Stimulated activated CD8-positive, alpha-beta memory T cell treated with anti-CD3 and anti-CD28 coated beads, Interleukin-15, amount 100 ng/mL, for 24 hours (primary cell): ENCODE measurements at places on chromosomes 3 and 15.

GRCh38 chr3:170741756-170742529, 128.1 kb downstream of the RPL22L1 start:
- no peak for DNase-seq

DNA sequence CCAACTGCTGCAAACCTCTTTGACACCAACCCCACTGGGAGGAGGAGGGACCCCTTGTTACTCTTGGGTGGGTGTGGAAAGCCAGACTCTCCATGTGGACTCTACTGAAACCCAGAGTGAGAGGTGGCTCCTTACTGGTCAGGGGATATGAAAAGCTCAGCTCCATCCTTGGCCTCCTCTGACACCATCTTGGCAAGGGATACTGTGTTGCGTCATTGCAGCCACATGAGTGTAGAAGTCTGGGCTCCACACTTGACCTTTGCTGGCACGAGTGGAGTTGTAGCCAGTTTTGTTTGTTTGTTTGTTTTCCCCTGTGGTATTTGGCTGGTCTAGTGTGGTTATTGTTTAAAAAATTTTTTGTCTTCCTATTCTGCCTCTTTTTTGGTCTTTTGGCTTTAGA, 289.1 kb downstream of the GAP43 start:
- DNase-seq: no peak

DNA sequence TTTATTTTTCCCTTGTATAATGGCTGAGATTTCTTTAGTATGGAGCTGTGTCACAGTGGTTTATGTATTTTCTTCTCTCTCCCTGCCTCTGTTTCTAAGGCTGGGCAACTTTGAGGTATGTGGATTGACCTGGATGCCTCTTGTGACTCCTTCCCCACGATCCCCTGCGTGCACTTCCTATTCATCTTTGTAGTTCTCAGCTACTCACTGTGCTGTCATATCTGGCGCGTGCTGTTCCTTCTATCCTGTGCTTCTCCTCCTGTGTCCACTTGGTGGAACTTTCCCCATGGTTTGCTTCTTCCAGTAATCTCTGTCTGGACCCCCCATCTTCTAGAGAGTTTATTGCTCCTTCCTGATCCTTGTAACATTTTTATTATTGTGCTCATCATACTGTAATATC, 97.3 kb downstream of the AKAP13 start:
- no peak for DNase-seq

- DNase-seq: no peak
Measured at GRCh38 chr3:128767094-128767750, 41.2 kb downstream of the RAB7A start.

DNA sequence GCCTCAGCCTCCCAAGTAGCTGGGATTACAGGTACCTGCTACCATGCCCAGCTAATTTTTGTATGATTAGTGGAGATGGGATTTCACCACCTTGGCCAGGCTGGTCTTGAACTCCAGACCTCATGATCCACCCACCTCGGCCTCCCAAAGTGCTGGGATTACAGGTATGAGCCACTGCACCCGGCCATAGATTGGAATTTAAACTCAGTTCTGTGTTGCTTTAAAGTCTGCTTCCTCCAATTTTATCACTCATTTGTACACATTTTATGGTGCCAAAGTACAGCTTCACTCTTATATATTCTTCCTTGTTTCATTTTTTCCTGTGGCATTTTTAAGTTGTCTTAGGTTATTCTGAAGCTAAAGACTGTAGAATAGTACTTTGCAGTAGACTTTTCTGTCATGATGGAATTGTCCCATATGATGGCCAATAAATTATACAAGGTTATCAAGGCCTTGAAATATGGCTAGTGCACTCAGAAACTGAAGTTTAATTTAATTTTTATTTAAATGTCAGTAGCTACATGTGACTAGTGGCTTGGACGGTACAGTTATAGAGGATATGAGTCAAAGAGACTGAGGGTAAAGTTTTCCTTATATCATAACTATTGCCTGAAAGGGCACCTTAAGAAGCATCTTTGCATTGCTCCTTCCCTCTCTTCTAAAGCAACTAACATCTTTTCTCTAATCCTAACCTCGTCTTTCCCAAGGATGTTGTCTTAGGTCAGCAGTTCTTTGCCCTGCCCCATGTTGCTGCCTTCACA, 28.1 kb downstream of the ATP11B start:
- no peak for DNase-seq

GRCh38 chr3:99767291-99767690, 50.4 kb upstream of the CMSS1 start:
- no peak for DNase-seq

- DNase-seq: peak; percentile 91
Measured at GRCh38 chr3:49028673-49029562, at the start of gene IMPDH2. Gene IMPDH2, minus strand, starts transcription at chr3:49029398. Its CDS starts 48 bp downstream, at chr3:49029350.

DNA sequence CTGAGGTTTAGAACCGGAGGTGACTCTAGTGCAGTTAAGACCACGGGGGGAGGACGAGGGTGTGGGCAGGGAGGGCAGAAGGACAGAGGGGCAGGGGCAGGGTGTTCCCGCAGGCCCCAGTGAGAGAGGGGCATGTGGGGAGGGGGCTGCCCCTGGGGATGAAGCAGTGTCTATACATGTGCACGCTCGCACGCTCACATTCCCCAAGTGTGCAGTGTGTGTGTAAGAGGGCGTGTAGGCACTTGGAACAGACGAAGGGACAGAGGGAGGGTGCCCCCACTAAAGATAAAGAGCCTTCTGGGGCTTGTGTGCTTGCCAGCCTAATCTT, 69.5 kb upstream of the MEF2A start:
- DNase-seq: no peak

GRCh38 chr3:45560281-45560971, 34.1 kb upstream of the LIMD1 start:
- no peak for DNase-seq

- no peak for DNase-seq
Measured at GRCh38 chr3:38717355-38718240, 68.1 kb upstream of the SCN5A start.

DNA sequence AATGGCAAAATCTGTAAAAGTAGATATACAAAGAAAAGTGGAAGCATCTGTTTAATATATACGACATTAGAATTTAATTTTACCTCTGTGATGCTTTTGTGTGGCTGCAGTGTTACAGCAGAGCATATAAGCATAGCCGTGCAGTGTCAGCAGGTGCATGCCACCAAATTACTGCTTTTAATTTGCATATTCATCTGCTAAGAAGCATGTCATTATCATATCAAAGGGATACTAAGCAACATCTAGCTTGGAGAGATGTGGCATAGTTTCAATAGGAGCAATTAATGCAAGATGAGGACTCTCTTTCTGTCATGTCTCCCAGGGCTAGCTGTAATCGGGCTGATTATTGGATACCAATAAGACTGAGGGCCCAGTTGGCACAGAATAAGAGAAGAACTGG, 214.4 kb upstream of the SOX2 start:
- no peak for DNase-seq

GRCh38 chr3:128408012-128408692, 58.5 kb downstream of the DNAJB8 start:
- DNase-seq: no peak

DNA sequence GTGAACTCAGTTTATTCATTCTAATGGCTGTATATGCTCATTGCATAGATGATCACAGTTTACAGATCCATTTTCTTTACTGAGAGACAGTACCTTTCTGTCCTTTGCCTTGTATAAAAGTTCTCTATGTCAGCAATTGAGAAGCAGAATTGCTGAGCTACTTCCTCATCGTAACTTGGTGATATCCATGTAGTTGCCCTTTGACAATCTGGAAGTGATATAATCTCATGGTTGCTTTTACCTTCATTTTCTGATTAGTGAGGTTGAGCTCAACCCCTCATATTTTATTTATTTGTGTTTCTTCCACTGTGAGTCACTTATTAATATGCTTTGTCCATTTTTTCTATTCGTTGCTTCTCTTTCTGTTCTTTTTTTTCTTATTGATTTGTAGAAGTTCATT, 696.5 kb downstream of the AGBL1 start:
- DNase-seq: no peak

DNA sequence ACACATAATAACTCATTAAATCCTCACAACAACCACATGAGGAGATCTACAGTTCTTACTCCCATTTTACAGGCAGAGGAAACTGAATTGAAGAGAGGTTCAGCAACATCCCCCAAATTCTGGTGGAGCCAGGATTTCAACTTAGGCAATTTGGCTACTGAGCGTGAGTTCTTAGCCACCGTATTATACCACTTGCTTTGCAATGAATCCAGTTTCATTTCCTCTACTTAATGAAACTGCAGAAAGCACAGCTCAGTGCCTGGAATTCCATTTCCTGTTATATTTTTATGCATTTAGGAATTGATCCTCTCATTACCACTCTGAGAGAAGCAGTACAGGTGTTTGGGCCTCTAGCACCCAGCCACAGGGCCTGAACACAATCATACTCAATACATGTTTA, 4.3 kb downstream of the ZNF860 start:
- DNase-seq: no peak

DNA sequence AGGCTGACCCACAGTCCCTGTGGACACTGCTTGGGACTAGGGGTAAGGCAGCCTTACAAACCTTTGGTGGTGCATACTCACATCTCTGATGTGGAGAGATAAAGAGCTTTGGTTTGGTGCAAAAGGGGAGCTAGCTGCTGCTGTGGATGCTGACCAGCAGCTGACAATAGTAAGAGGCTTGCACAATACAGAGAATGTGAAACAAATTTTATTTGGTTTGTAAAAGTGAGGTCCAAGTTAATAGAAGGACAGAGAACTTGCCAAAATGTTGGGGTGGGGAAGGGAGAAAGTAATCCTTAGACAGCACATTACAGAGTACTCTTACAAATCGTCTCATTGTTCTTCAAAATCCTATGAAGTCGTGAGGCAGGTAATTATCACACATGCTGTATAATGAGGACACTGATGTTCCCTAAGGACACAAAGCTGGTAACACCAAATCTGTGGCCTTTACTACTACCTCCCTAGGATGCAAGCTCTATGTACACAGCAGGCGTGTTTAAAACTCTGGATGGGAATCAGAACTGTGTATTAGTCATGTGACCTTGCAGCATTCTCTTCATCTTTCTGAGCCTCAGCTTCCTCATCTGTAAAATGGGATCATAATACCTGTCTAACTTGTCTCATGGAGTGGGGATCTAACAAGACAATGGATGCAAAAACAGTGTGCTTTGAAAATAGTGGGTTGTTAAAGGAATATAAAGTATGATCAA, 21.6 kb downstream of the ARHGAP31 start:
- DNase-seq: no peak

DNA sequence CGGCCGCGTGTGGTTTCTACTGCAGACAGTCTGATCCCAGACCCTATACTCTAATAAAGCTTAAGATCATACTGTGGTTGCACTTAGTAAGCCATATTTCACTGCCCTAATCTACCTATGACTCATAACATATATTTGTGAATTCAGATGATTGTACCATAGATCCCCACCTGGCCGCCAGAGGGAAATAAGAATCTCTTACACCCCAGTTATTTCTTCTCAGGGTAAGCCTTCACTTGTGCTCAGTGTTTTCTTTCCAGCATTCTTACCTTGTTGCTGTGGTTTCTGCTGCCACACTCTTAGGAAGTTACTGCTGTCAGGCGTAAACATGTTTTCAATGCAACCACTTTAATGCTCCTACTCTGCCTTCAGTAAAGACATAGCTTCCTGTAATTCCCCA, 105.9 kb downstream of the B3GALNT1 start:
- no peak for DNase-seq

DNA sequence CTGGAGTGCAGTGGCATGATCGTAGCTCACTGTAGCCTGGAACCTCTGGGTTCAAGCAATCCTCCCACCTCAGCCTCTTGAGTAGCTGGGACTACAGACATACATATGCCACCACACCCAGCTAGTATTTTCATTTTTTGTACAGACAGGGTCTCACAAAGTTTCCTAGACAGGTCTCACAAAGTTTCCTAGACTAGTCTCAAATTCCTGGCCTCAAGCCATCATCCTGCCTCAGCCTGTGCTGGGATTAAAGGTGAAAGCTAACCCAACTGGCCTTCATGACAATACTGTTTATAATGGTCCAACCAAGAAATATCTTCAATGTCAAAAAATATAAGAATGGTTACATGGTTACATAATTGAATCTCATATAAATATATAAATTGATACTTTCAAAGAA, 24.0 kb downstream of the GPR176 start:
- DNase-seq: no peak

DNA sequence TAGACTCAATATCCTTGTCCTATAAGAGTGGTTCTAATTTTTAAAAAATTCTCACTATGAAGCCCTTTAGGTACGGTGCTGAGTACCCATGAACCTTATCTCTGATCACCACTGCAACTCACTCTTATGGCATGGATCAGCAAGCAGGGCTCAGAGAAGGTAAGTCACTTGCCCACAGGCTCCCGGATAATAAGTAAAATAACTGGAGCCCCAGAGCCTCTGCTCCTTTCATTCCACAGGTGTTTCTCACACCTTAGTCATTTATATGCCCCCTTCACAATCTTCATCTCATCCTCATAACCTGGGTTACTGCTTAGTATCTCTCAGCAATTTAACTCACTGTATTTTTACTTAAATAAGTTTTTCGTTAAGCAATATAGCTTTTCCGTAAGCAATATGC, 28.4 kb upstream of the AKAP13 start:
- no peak for DNase-seq

- no peak for DNase-seq
Measured at GRCh38 chr3:21613372-21614070, 137.5 kb downstream of the ZNF385D start.
